ENCODE measurements at places on chromosomes 2 and 18.

DNA sequence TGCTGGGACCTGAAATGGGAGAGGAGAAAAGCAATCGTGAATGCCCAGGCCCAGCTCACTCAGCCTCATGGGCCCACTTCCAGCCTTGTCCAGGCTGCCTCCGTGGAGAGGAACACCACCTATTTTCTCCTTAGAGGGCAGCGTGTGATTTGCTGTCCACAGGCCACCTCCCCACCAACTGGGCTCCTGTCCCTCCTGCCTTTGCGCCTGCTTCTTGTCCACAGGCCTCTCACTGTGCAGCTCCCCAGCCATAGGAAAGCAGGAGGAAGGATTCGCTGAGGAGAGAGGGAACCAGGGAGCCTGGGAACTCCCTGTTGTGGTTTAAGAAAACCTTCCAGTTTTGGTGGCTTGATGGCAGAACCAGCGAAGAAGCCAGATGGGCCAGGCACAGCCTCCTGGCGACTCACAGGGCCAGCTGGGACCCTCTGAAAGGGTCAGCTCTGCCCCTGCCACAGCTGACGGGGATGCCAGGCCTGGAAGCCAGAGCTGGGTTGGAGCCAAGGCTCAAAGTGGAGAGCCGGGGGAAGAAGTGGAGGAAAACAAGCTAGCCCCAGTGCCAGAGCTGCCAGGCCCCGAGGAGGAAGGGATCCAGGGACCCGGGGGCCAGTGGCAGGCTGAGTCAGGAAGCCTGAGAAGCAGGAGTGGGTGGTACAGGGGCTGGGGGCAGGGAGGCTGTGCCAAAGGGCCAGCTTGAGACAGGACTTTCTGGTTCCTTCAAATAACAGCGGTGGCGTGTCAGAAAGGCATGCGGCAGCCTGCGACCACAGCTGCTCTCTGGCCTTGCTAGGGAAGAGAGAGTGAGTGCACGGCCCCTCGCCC is 9.9 kb downstream of the TMBIM1 start:
- DNase-seq, result no peak

DNA sequence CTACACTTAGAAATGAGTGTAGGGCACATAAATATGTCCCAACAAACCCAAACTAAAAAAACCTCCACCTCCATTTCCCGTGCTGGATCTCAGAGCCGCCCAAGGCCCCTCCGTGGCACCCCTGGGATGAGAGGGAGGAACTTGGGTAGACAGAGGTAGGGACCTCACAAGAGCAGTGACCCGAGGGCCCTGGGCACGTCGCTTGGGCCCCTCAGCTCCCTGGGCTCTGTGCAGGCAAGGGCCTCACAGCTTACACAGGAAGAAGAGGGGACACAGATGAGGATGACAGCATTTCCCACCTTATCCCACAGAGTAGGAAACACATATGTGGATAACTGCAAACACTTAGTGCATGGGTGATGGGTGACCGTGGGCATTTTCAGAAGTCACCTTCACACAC is 93.9 kb upstream of the TPO start:
- DNase-seq, result no peak

DNA sequence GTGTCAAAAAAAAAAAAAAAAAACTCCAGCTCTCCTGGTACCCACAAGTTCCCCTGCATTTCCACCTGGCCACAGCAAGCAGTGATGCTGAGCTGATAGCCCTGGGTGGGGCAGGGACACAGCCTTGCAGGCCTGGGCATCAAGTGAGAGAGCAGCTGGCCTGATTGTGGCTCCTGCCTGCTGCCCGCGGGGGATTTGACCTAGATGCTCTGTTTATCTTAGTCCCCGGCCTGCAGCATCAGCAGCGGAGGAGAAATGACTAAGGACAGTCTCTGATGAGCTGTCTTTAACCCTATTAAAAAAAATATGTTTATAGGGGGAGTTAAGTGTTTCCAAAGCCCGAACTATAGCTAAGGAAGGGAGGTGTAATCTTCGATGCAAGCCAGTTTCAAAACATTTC is 102.6 kb downstream of the MTCL1 start:
- DNase-seq, result no peak

- no peak for DNase-seq
Observed at GRCh38 chr2:52117299-52117698, 1085.4 kb upstream of the NRXN1 start.

DNA sequence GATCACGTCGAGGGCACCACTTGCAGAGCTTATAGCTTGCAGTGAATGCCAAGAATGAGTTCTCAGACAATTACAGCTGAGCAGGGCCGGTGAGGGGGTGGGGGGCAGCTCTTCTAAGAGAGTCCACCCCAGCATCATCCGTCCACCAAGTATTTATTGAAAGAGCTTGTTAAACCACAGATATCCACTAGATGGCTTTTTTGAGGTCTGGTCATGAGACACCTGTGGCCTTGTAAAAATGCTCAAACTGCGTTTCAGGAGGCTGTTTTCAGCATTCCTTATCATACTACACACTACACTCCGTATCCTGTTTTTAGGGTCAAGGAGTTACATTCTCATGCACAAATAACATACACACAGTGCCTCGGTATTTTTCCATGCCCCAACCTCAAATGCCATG is 51.5 kb downstream of the DNAJC10 start:
- DNase-seq, result no peak

- no peak for DNase-seq
Observed at GRCh38 chr18:9474108-9474982, 968 bp upstream of the RALBP1 start.

DNA sequence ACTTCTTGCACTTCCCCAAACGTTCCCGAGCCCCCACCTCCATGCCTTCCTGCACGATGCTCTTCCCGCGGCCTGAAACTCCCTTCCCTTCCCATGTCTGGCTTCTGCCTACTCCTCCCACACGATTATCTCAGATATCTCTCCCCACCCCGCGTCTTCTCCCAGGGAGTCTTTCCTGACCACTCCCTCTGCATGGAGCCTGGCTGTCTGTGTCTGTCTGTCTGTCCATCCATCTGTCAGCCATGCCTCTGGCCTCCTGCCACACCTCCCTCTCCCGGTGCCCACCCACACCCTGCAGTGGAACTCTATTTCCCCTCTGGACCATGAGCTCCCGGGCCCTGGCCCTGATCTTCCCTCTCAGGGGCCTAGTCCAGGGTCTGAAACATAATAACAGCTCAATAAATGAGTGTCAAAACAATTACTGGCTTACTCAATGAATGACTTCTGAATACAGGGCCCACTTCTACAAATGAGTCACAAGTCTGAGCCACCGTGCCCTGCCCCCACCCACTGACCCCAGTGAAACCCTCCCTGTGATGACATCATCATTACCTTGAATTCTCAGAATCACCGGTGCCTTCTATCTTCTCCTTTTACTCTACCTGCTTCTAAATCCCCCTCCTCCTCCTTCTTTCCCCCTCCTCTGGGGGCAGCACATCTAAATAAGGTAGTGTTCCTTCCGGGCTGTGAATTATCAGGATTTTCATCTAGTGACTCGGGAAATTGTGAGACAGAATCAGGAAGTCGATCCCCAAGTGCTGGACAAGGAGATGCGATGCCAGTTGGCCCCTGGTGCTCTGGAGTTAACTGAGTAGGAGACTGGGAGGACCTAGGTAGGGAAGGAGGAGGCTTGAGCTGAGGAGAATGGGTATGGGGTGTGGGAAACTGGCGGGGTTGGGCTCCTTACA is 46.1 kb upstream of the PLB1 start:
- DNase-seq, result no peak

DNA sequence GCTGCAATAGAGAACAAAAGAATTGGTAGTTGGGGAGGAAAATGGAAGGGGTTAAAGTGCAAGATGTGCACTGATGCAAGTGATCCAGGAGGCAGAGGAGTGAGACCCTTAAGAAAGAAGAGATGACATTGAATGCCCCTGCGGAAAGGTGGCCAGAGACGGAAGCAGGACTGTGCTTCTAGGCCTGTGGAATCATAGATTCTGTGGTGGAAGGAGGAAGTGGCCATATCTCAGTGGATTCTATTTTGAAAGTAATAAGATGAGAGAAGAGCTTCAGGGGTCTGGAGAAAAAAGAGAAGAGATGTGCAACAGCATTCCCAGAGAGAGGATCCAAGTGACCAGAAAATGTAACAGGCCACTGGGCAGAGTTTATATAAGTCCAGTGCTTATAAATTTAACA is 18.6 kb upstream of the GYPC start:
- DNase-seq, result no peak

DNA sequence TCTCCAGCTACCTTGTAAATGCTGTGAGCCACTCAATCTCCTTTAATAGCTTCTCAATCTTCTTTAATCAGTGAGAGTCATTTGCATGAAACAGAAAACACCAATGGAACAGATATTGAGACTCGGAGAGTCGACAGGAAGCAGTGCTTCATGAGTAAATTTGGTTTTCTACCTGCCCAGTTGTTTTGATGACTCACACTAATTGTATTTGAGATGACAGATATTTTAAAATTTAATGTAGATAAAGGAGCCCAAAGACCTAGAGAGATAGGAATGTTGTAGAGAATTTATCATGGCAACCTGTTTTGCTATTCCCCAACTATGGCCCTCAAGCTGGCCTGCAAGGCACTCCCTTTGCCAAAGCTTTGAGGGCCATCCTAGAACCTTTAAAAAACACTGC is 119.1 kb downstream of the CDC42EP3 start:
- DNase-seq, result no peak

DNA sequence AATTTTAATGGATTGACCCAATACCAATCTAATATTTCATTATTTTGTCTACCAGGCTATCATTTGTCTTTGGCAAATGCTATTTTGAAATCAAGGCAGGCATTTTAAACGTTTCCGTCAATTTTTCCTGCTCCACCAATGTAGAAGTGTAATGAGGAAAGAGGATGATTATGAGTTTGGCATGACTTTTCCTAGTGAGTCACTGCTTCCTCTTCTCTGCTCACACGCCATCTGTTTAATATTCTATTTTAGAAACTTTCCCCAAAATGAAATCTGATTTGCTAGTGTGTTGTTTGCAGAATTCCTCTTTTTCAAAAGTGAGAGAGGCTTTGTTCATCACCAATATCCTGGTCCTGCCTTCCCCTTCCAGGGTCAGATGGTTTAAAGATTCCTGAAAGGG is 42.5 kb upstream of the PID1 start:
- no peak for DNase-seq

DNA sequence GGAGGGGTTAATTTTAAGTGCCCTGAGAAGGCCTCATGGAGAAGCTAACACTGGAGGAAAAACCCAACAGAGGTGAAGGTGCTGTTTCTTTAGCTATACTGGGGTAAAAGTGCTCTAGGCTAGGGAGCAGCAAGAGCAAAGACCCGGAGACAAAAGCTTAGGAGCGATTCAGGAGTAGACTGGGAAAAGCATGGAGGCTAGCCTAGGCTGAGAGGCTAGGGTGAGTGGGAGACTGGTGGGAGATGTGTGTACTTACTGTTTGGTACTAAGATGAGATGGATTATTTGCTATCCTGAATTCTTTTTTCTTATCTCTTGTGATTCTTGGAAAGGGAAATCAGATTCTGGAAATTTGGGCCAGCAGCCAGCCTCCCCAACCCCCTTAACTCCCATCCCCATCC is 2.0 kb downstream of the GIGYF2 start:
- no peak for DNase-seq

DNA sequence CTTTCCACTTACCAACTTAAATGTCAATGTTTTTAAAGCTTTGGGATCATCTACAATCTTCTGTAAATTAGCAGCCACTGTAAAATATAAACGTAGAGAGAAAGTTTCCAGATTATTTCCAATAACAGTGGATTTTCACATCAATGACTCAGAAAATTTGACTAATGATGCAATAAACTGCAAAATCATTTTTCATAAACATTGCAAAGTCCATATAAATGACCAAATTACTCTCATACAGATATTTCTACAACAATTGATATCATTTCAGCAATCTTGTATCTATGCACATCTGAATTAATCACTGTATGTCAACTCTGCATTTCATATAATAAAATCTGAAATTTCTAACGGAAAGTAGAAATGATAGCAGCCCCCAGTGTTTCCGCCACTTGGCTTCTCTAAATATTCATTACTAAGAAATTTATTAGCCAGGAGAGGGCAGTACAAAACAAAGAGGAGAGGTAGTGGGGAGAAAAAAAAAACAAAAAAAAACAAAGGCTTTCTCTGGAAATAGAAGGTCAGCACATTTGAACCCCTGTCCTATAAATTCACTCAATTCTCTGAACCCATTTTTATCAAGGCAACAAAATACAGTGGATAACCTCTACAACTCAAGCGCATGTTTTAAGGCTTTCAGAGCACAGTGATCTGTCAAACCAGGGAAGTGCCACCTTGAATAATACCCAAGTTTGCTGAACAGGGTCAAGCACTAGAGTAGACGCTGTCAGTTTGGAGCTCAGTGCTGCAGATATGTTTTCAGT is 282.6 kb downstream of the STK39 start:
- DNase-seq, result no peak

- DNase-seq, result no peak
Observed at GRCh38 chr2:173059292-173059691, 16.4 kb upstream of the MAP3K20 start.
